ENCODE measurements at places on chromosomes 11 and 22.

DNA sequence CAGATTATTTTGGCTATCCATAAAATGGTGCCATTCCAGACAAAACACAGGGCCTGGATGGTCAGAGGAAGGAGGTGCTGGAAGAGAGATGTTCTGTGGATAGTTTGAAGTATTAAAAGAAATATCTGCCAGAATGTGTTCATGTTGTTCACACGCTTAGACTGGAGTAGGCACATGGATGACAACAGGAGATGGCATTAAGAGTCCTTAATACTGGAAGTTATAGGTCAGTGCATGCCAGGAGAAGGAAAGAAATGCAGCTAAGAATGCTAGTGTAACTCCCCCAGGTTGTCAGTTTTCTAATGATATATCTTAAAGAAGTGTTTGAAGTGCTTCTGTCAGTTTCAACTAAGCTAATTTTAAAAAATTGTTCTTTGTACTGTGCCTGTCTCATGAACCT, 20.2 kb downstream of the KREMEN1 start:
- no peak for DNase-seq

DNA sequence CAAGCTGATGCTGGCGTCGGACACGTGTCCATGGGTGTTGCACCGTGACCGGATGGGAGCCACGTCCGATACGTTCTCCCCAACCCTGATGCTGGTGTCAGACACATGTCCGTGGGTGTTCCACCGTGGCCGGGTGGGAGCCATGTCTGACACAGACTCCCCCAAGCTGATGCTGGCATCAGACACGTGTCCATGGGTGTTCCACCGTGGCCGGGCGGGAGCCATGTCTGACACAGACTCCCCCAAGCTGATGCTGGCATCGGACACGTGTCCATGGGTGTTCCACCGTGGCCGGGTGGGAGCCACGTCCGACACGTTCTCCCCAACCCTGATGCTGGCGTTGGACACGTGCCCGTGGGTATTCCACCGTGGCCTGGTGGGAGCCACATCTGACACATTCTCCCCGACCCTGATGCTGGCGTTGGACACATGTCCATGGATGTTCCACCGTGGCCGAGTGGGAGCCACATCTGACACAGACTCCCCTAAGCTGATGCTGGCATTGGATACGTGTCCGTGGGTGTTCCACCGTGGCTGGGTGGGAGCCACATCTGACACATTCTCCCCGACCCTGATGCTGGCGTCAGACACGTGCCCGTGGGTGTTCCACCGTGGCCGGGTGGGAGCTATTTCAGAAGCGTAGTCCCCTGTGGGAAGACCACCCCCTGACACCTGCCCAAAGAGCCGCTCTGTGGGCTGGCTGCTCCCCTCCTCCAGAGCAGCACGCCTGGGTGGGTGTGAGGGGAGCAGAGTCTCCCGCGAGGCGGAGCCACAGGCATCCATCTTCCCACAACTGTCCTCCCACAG, 20.0 kb downstream of the SELENOO start:
- DNase-seq, result no peak

- peak; percentile 49 for DNase-seq
Observed at GRCh38 chr11:75474878-75475766, 42.1 kb upstream of the KLHL35 start.

DNA sequence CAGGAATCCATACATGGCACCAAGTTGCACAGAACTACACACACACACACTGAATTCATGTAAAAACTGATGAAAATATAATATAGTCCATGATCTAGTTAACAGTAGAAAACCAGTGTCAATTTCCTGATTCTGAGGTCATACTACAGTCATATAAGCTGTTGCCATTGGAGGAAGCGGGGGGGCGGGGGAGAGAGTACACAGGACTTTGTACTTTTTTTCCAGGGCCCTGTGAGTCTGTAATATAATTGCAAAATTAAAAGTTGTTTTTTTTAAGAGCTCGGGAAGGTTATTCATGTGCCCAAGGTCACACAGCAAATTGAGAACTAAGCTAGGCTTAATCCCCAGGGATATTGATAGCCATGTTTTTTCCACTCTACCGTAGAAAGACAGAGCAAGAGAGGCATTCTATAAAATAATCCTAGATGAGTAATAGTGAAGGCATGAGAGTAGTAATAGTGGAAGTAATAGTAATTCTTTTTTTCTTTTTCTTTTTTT, 312.3 kb downstream of the MN1 start:
- no peak for DNase-seq
